Stimulated activated CD4-positive, alpha-beta T cell treated with anti-CD3 and anti-CD28 coated beads, Interleukin-1b, Interleukin-23, amount 100 ng/mL, for 1 hour (primary cell): ENCODE measurements at places on chromosomes 12 and 14.

DNA sequence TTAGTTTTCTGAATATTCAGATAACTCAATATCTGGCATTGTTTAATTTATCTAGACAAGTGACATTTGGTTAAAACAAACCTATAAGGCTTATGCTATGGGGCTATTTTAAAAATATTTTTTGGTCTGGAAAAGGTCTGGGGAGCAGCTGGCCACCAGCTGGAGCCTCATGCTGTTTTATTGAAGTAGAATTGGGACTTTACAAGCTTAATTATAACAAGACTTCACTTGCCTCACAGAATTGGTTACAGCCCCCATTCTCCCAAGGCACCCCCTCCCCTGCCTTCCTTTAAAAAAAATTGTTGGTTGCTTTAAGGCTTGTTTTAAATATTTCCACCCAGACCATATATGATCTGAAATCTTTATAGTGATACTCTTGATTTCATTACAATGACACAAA lies 453.9 kb downstream of the ADAMTS20 start:
- DNase-seq, result no peak

GRCh38 chr12:66189486-66189843 lies 451 bp downstream of the IRAK3 start:
- DNase-seq, result no peak

GRCh38 chr12:54133772-54134375 lies 54.9 kb downstream of the SMUG1 start:
- no peak for DNase-seq

- DNase-seq, result no peak
These were observed 1279.1 kb upstream of the FLRT2 start for GRCh38 chr14:84250893-84251292.

DNA sequence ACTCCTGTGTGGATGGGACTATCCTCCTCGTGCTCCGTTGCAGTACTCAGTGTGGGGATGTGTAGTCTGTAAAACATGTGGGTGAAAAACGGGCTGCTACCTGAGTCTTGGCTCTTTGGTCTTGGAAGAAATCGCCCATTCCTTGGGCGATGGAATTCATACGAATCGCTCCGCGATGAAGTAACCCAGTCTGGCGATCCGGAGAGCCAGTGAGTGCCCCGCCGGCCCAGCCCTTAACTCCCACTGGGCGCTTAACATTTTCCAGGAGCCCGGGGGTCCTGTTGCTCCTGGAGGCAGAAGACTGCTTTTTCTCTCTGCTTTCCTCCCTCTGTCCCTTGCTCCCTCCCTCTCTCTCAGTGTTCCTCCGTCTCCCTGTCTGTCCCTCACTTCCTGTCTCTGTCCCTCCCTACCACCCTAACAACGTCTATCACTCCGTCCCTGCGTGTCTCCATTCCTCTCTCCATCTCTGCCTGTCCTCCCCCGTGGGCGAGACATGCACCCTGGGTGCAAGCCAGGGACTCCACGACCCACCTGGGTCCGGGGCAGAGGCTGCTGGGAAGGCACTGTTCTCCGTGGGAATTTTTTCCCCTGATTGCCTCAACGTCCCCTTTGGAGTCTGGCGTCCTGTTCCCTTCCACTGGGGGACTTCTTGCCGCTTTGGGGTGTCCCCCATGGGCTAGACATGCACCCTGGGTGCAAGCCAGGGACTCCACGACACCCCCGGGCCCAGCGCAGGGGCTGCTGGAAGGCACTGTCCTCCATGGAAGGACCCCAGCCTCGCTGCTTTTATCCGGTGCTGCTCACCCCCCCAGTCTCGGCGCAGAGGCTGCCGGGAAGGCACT lies 188.6 kb downstream of the ALG10 start:
- no peak for DNase-seq

DNA sequence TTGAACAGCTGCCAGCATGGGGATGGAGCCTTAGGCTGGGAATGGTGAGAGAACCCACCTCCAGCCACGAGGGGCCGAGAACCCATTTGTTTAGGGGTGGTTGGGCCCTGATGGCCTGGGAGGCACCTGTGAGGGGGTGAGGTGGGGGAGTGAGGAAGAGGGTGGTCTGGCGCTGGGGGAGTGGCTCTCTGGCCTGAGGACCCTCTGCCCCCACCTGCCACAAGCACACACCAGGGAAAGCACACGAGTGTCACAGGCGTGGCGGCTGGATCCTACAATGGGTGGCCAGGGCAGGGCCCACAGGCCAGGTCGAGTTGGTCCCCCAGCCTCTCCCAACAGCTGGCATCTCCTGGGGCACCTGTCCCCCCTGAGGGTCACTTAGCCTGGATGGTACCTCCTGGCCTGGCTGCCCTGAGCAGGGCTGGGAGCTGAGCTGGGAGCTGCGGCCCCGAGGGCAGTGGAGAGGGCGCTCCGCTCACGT lies 340.5 kb downstream of the TMEM121 start:
- no peak for DNase-seq

DNA sequence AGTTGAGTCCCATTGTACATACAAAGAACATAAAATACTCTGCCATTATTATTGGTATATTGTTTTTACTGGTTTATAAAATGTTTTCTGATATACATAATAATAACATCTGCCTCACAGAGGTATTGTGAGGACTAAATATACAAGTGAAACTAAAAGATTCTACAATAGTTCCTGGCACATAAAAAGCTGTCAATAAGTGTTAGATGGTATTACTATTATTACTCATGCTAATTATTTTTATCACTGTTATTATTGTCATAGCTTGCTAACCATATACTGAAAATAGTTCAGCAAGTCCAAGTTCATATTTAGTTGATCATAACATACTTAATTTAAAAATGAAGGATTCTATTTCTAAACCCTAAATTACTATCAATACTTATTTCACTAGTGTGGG lies 34.4 kb downstream of the BTG1 start:
- no peak for DNase-seq

- no peak for DNase-seq
These were observed 969.1 kb upstream of the NOVA1 start for GRCh38 chr14:27566843-27567382.

DNA sequence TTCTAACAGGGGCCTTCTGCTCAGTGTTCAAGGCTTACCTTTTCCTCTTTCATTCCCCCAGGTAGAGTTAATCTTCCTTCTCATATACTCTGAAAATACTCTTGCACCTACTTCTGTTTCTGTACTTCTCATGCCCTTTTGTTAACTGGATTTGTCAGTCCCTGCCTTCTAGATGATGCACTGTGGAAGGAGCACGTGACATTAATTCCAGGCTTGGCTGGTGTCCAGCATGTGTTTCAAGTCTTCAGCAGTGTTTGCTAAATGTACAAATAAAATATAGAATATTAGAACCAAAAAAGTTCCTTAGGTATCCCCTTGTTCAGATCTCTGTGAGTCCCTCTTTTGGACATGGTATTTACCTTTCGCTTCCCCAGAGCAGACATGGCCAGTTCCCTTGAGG lies 27.9 kb upstream of the EVL start:
- DNase-seq, result no peak

DNA sequence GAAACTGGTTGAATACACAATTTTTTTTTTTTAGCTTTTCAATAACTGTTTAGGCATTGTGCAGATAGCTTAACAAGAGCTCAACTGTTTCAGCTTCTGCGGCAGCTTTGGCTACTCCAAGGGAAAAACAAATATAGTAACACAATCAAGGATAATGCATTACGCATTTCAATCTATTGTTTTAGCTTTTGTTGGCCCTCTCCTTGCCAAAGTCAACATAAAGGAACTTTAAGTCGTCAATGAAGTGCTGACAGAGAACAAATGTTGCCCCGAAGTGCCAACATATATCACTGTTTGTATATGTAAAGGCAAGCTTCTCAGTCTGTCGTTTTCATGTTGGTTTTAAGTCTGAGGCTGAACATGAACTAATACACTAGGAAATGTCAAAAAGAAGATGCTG lies 1087.4 kb upstream of the FLRT2 start:
- no peak for DNase-seq

DNA sequence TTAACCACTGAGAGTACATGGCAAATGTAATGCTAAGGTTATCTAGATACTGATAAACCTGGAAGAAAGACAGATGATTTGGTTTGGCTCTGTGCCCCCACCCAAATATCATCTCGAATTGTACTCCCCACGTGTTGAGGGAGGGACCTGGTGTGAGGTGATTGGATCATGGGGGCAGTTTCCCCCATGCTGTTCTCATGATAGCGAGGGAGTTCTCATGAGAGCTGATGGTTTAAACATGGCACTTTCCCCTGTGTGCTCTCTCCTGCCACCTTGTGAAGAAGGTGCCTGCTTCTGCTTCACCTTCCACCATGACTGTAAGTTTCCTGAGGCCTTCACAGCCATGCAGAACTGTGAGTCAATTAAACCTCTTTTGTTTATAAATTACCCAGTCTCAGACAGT lies 14.2 kb downstream of the NOXRED1 start:
- DNase-seq, result no peak

- no peak for DNase-seq
These were observed 371.8 kb downstream of the ADAMTS20 start for GRCh38 chr12:43180242-43180641.

DNA sequence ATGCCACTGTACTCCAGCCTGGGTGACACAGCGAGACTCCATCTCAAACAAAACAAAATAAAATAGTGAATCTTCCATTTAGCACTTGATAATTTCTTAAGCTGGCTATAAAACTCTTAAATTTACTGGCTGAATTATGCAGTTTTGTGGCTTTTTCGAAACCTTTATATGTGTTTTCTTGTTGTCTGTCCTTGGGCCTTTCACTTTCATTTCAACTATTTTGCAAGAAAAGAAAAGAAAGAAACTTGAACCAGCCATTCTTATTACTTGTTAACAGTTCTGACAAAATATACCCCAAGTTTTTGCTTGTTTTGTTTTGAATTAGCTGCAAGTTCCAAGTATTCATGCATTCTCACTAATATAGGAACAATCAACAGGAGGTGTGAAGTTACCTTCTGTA lies 42.8 kb downstream of the PRICKLE1 start:
- DNase-seq, result no peak

- DNase-seq, result no peak
These were observed 316.1 kb downstream of the GALC start for GRCh38 chr14:87676814-87677437.

GRCh38 chr14:54261283-54261682 lies 135.5 kb upstream of the CDKN3 start:
- DNase-seq, result no peak

DNA sequence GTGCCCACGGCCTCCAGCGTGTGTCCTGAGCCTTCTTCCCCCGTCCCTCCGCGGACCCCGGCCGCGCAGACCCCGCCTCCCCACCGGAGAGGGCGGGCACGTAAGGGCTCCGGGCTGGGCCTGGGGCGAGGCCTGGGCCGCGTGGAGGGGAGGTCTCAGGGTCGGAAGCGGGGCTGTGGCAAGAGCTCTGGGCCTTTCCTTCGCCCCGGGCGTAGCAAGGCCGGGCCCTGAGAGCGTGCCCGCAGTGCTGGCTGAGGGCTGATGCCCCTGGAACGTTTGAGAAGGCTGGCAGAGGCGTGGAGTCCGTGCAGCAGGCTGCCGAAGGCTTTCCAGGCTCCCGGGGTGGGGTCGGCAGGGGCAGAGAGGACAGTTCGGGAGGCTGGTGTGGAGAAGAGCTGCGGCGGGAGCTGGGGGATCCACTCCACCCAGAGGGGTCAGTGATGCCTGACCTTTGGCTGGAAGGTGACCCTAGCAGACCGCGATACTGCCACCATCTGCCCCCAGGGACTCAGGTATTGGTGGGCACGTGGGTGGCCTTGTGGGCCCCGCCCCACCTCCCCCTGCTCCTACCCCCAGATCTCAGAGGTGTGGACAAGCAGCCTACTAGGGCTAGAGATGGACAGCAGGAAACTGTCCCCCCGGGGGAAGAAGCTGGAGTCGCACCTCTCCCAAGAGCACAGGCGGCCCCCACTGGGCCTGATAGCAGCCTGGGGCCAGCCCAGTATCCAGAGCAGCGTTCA lies 558 bp downstream of the TEX22 start:
- no peak for DNase-seq

GRCh38 chr14:98226411-98226810 lies 1045.6 kb downstream of the BCL11B start:
- DNase-seq, result no peak

DNA sequence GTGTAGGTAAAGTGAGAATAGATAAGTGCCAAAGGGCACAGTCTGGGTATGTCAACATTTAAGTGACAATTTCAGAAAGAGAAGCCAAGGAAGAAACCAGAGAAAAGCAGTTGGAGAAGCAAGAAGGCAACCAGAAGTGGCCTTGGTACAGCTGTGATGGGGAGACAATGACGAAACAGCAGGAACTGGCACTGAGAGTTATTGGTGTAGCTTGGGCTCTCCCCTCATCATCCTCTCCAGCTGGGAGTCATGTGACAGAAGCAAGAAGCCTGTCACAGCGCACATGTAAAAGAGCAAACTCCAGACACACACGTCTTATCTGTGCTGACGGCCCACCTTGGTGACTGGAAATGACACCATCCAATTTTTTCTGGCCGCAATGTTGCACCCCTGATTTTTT lies 203.3 kb upstream of the NUDT4 start:
- DNase-seq, result no peak

DNA sequence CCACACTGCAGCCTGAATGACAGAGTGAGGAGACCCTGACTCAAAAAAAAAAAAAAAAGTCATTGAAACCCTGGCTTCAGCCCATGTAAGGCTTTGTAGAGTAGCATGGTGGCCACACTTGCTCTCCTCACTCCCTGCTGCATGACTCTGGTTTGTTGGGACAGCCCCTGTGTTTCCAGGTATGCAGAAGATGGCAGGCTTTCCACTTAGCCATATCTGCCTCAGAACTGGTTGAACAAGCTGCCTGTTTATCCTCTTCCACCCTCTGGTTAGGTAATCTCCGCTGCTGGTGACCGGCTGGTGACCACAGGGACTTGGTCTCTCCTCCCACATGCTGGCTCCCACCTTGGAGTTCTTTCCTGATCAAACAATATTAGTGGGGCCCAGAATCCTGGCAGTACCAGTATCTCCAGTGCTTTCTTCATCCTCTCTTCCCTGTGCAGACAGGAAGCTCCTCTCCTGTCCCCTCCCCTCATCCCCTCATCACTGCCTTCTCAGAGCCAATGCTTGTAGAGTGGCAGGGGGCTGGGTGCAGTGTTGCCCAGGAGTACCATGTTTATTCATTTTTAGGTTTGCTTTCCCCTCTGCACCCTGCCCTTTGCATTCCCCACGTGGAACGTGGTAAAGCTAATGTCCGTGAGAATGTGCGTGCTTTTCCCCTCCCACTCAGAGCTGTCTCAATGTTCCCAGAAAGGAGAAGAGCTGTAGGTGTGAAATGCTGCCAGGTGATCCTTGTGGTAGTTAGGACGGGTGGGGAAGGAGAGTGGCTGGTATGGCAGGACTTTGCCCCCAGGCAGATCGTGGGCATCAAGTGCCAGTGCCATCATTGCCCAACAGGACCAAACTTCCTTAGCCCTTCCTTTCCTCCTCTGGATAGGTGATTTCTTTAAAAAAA lies 11.3 kb downstream of the ABHD12B start:
- no peak for DNase-seq

DNA sequence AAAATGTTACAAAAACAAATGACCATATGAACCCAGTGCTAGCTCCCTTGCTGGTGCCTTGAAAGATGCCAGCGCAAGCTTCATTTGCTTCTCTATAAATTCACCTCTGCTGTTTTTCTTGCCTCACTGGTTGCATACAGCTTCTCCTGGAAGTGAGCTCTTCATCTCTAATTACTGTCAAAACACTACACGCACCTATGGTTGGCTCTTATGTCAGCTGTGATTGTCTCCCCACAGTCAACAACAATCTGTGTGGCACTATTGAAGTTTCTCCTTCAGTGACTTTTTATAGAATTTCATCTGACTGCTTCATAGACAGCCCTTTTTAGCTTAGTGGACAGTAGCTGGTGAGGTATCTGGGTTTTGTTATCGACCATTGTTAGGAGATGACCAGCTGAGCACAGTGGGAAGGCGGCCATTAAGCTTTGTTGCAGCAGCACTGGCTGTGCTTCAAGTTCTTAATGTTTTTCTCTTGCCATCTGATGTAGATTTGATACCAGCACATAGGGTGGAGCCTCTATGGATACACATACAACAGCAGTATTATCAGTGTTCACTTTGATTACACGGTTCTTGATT lies 131.8 kb downstream of the KITLG start:
- DNase-seq, result no peak
